G401 (cell line): ENCODE measurements at places on chromosomes 2 and 18.

- DNase-seq, result peak; percentile 53
Measured at GRCh38 chr2:168699844-168700417, 102.5 kb upstream of the NOSTRIN start.

- DNase-seq, result no peak
Measured at GRCh38 chr2:234249873-234250272, 199.4 kb downstream of the SPP2 start.

- no peak for DNase-seq
Measured at GRCh38 chr2:118923371-118923770, 18.6 kb upstream of the MARCO start.

DNA sequence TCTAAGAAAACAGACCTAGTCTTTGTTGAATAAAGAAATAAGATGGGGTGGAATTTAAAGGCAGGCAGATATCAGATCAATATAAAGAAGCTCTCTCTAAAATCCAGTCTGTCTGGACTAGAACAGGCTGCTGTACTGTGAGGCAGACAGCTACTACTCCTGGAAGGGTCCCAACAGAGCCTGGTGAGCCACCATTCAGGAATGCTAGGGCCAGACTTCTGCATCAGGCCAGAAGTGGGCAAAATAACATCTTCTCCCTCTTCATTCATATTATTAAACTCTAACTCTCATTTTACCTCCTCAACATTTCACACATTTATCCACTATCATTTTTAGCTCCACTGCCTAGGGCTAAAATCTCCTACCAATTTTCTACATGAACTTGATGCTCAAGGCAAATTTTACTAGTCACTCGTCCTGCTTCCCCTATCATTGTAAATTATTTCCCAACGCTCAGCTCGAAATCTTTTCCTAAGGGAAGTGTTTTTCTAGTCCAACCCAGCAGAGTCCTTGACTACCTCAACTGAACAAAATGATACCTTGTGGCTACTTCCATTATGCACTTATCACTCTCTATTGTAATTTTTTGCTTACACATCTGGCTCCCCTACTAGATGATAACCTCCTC is 45.2 kb upstream of the GLS start:
- no peak for DNase-seq

- no peak for DNase-seq
Measured at GRCh38 chr18:46910856-46911255, 6.5 kb downstream of the PIAS2 start.

DNA sequence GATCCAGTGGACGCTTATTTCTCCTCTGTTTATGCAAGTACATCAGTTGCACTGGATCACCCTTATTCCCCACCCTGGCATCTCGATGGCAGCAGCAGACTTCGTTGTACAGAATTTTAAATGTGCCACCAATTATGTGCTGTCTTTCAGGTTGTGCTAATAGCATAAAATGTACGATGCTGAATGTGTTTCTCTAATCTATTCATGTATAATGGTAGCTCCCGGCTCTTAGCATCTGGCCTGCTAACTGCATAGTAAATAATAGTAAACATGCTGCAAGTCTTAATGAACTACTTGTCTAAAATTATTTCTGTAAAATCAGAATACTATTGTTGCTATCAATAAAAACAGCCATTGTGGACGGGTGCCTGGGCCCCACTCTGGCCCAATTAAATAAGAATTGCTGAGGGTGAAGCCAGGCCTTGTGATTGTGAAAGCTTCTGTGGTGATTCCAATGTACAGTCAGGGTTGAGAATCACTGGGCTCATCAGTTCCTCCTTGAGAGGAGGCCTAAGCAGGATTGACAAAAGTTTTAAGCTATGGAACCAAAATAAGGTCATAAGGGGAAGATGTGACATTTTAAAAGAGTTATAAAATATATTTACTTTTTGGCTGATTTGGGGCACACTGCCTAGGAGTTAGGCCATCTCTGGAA is 14.4 kb upstream of the MYO3B start:
- DNase-seq, result no peak

DNA sequence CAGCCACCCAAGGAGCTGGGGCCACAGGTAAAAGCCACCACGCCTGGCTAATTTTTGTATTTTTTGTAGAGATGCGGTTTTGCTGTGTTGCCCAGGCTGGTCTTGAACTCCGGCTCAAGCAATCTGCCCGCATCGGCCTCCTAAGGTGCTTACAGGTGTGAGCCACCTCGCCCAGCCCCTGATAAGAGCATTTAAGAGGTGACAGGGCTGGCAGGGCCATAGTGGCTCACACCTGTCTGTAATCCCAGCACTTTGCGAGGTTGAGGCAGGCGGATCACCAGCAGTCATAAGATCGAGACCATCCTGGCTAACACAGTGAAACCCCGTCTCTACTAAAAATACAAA is 9.0 kb upstream of the CNNM3 start:
- DNase-seq, result no peak

- no peak for DNase-seq
Measured at GRCh38 chr2:118638453-118638852, 209.0 kb downstream of the EN1 start.

- peak; percentile 48 for DNase-seq
Measured at GRCh38 chr2:7625392-7626138, 708.4 kb downstream of the RNF144A start.

DNA sequence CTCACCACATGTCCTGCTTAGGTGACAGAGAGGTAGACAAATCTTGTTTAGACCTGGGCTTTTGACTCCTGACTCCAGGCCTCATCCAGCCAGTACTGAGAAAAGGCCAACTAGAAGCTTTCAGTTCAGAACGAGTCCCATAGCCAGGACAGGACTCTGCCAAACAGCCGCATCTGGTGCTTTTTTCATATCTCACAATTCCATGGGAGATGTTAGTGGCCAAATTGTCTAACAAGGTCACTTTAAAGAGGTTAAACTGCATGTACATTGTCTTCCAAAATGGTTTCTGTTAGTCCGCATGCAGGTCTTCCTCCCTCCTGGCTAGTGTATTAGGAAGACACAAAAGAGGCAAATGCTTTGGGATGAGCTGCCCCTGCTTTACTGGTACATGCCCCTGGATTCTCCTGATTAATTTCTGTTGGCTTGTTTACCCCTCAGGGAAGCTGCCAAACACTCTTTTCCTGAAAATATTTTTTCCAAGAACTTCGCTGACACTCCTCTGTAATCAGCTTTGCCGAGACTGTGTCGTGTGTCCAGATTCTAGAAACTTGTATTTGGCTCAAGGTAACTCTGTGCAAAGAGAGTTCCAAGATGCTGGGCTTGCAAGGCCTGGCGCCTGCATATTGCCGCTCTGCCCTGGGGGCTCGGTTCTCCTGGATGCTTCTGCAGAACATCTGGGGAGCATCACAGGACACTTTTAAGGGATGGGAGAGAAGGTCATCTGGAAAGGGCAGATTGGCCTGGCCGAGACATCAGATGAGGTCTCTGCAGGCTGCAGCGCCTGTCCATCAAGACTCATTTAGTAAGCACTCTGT is 209.2 kb upstream of the APCDD1 start:
- no peak for DNase-seq

DNA sequence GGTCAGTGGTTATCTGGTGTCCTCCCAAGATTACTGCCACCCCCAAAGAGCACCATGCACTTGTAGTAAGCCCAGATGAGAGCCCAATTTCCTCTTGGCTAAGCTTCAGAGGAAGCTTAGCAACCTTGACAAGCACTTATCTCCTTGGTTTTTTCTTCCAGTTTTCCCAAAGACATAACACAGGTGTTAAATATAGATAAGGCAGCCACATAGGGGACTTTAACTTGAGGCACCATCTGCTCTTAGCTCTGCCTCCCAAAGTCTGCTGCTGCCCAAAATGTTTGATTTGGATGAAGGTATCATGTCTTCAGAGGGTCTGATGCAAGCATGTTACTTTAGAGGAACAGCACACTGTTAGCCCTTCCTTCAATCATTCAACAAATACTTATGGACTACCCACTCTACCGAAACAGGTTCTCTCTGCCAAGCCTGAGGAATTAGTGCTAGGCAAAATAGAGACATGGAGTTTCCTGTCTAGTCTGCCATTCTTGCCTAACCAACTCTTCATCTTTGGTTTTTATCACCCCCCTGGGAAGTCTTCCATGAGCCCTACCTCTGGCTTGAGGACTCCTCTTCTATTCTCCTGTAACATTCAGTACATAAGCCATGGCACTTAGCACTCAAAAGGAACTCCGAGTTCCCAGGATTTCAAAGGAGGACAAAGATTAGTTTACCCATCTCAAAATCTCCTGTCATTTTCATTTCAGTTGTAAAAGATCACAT is 73.7 kb downstream of the SP3 start:
- DNase-seq, result no peak

DNA sequence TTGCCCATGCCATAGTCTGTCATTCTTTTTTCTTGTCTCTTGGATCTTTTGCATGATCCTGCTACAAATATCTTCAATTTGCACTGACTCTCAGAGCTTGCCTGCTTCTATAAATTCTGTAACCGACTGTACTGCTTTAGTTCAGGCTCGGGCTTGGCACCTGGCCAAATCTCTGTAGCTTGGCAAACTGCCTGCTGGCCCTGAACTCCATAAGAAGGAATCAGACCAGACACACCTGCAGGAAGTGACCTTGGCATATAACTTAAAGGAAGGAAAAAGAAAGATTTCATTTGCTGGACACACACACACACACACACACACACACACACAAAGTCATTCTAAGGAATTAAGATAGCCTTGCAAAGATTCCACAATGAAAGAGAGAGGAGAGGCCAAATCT is 291.2 kb upstream of the DDX18 start:
- DNase-seq, result peak; percentile 6

GRCh38 chr2:159564081-159564480 is 52.3 kb downstream of the BAZ2B start:
- DNase-seq, result no peak

DNA sequence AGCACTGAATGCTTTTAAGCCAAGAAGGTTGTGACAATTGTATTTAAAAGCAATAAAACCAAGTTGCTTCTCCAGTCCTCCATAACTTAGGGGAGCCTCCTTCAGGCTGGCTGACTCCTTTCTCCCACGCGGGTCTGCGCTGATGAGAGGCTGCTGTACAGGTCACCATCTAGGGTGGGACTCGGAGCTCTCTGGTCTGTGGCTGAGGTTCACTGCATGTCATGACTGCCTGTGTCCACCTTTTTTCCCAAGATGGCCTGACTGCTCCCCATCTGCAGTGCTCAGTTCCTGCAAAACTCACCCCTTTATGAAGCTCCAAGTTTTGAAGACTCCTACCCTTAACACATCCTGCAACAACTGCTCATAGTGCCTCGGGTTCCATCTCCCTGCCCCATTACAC is 194.4 kb downstream of the AFF3 start:
- DNase-seq, result no peak

- DNase-seq, result peak; percentile 47
Measured at GRCh38 chr2:54551123-54551756, 95.1 kb downstream of the SPTBN1 start.

DNA sequence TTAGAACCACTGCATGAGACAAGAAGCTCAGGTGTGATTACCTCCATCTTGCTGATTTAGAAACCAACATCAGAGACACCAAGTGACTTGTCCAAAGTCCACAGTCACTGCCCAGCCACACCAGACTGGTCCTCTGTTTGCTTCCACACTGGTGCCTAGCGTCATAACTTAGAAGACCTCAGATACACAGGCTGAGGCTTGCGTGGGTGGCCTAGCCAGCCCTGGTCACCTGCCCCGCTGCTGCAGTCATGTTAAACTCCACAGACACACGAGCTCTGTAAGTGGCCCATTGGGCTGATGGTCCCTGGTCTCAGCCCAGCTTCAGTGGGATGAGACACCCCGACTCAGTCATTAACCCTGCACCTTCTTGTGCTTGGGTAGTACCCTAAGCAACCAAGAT is 47.1 kb downstream of the CNGA3 start:
- no peak for DNase-seq

- no peak for DNase-seq
Measured at GRCh38 chr2:134139611-134140010, 114.3 kb upstream of the MGAT5 start.

GRCh38 chr2:172454404-172455120 is 27.2 kb downstream of the ITGA6 start:
- DNase-seq, result no peak

- DNase-seq, result peak; percentile 89
Measured at GRCh38 chr2:72887740-72888437, 681 bp downstream of the SPR start.

GRCh38 chr2:136131484-136131960 is 13.6 kb upstream of the CXCR4 start:
- no peak for DNase-seq

GRCh38 chr2:156745619-156746018 is 309.4 kb downstream of the GPD2 start:
- no peak for DNase-seq

- no peak for DNase-seq
Measured at GRCh38 chr2:176552501-176553135, 283.4 kb downstream of the MTX2 start.

DNA sequence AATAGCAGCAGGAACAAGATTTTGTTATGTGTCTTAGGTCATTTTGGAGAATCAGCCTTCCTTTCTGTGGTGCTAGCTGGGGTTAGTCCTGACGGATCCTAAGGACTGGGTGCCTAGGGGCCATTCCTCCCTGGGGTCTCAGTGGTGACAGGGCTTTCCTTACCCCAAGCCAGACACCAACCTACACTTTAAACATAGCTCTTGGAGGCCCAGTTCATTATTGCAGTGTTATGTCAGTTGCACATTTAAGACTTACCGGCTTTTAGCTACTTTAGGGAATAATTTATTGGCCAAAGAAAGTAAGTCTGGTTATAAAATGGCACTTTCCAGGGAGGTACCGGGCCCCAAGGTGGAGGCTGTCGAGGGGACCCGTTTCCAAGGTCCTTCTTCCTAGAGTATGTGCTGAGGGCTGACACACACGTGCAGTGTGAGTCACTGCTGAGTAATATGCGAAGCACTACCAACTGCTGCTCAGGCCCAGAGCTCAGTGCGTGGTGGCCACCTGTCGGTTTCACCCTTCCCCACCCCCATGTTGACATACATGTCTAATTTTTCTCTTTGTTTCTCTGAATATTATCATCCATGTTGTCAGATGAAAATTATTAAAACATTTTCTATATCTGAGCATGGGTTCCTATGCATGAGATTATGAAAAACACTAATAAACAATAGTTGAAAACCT is 37.0 kb upstream of the GRHL1 start:
- DNase-seq, result no peak

DNA sequence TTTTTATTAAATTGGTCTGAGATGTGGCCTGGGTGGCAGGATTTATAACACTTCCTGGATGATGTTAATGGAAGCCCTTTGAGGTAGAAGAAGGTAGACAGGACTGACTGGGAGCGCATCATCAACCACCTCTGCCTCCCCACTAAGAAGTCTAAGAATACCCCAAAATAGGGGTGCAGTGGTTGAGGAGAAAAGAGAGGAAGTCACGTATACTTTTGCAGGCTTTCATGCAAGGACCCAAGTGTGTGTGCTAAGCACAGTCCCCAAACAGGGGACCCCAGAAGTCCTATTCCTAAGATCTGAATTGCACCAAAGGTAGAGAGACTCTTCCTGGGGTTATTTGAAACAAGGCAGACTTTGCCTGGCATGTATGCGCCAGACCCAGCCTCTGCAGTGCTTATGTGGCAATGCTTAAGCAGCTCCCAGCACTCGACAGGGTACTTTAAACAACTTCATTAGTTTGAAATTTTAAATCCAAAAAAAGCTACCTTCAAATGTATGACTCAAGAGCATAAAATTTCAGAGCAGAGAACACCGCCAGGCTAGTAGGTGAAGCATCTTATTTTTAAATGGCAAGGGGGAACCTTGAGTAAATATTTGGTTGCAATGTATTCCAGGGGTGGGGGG is 35.3 kb downstream of the BCL2 start:
- no peak for DNase-seq

- no peak for DNase-seq
Measured at GRCh38 chr2:218998414-218999002, 5.3 kb upstream of the CRYBA2 start.
